ENCODE measurements at places on chromosomes 2 and 18. TPM values are rescaled to one million over a fixed set of nuclear protein-coding genes. Genes with fewer than 3 reads are reported as not detected.

DNA sequence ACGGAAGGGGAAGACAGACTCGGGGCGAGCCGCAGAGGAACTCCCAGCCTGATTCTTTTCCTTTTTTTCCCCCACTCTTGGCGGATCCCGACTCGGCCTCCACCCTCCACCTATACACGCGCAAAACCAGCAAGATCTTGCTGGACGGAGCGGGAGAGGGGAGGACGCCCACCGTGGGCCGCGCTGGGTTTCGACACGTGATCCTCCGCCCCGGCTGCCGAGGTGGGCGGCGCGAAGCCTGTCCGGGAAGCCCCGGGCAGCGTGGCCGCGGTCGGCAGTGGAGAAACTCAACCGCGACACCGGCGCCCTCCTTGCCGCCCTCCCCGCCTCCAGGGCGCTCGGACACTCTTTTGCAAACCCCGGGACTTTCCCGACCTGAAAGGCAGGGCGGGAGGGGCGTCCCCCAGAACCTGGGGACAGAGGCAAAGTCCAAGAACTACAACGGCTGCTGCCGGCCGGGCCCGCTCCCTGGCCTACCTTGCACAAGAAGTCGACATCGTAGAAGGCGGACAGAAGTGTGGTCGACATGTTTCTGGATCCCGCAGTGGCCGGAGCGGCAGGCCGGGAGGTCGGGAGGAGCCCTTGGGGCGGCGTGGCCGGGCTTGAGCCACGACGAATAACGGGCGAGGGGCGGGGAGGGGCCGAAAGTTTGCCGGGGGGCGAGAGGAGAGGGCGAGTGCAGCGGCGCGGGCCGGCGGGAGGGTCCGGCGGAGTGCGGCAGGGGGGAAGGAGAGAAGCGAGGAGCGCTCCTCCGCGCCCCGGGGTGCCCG lies 433 bp downstream of the ZFP36L2 start:
- peak; percentile 81 for DNase-seq

GRCh38 chr2:238370823-238371372 lies 50.6 kb downstream of the TRAF3IP1 start:
- DNase-seq, result peak; percentile 76

DNA sequence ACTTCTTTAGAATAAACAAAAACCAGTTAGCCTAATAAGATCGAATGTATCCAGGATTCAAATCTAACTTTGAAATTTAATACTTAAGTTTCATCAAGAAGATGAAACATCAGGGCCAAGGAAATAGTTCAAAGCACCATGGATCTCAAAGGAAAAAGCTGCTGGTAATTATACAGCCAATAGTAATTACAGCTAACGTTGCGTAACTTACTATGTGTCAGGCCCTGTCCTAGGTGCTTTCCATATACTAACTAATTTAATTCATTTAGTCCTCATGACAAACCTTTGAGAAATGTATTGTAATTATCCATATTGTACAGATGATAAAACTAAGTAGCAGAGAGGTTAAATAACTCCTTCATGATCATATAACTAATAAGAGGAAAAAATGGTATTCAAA lies 598.6 kb downstream of the NYAP2 start:
- no peak for DNase-seq

The CDH2 gene
- total RNA-seq, result 0.18 TPM

- no peak for DNase-seq
Measured at GRCh38 chr2:191165176-191165643, 14.4 kb upstream of the STAT4 start.

GRCh38 chr2:240295256-240296103 lies 140.0 kb upstream of the GPC1 start:
- DNase-seq, result no peak

DNA sequence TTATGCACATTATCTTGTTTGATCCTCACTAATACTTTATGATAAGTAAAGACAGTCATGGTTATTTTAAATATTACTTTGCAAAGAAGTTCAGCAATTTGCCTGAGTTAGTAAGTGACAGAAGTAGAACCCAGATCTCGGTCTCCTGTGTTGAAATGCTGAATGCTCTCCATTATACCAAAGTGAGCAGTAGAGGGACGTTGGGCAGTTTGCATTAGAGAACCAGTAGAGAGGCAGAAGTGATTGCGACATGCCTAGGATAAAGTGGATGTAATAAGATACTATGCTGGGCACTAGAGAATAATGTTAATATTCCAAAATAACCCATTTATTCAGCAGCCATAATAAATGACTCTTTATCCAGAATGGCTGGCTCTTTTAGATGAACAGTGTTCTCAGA lies 201.0 kb downstream of the PMAIP1 start:
- no peak for DNase-seq

The SPR gene
- 7.8 TPM for total RNA-seq

DNA sequence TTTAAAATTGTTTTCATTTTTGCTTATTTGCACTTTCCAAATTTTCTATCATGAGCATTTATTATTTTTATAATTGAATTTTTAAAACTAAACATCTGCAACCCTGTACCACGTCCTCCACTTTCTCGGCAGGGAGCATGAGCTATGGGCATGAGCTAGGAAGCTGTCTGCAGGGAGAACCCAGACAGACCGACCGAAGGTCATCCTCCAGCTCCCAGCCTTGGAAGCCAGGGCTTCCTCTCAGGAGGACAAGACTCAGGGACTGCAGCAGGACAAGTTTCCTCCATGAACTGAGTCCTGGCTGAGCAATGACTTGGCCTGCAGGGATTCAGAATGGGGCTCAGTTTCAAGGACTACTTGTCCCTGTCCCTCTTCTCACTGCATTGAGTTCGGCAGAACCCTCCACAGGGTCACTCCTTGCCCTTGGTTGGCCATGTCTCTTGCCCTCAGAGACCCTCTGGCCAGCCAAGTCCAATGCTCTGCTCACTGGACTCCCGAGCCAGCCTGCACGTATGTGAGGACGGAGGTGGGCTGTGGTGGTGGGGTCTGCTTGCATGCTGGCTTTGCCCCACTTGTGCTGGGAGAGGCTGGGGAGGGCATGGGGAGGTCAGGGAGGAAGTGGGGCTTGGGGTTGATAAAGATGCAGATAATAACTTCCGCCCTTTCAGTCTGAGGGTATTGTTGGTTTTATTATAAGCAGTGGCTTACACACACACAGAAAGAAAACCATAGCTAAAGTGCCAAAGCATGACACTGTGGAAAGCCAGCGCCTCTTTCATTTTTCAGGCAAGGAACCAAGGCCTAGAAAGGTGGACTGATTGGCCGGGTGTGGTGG lies 6.6 kb downstream of the NMUR1 start:
- DNase-seq, result peak; percentile 35

The ERBB4 gene
- not detected for total RNA-seq

DNA sequence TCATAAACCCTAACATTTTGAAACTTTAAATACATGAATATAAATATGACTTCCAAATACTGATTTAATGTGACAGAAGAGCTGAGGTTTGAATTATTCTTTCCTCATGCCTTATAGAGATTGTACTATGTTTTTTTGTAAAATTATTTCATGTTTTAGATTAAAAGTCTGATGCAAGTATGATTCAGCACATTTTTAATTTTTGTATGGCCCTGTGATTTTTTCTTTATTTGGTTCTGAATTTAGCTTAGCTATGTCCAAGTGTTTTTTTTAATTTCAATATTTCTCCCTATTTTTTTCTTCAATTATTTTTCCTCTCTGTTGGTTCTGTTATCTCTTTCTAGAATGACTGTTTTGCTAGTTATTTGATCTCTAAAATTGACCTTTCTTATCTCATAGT lies 552.1 kb downstream of the XIRP2 start:
- no peak for DNase-seq

DNA sequence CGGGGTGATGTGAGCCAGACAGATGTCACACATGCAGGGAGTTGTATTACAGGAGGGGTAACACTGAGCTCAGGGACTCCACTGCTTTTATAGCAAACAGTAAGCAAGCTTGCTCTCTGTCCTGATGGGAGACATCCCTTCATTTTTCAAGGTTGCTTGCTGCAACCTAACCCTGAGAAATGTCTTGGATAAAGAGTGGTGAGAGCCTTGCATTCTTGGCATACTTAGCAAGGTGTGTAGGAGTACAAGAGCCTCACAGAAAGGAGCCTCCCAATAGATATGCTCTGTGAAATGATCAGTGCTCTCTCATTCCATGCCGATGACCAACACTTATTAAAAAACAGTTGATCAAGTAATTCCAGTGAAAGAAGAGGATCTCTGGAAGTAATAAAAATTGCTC lies 8.1 kb downstream of the PFN4 start:
- DNase-seq, result no peak

GRCh38 chr2:205770577-205770976 lies 88.3 kb downstream of the NRP2 start:
- DNase-seq, result no peak

The PHLPP1 gene
- 8.2 TPM for total RNA-seq

The ALPP gene
- total RNA-seq, result not detected

GRCh38 chr2:168139852-168140251 lies 107.5 kb downstream of the STK39 start:
- no peak for DNase-seq

DNA sequence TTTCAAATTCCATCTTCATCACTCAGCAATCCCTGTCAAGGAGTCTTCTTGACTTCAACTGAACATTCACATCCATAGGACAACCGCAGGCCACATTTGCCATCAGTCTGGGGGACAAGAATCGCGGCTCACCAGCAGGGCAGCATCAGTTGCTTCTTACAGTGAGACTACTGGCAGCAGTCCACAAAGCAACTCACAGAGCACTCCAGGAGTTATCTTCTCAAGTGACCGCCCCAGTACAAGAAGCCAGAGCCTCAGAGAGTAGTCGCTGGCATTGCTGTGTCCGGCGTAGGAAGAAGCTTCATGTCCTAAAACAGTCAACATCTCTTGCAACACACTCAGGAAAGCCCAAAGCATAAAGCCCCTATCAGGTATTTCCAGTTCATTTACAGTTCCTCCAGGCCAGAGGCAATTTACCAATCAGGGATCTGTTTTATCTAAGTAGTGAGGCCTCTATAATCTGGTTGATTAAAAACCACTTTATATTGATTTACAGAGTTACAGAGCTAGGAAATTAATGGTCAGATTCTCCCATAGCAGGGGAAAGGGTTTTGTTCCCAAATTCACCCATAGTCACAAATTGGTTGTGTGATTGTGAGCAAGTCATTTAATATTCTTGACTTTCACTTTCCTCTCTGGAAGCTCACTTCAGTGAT lies 177.3 kb downstream of the NBAS start:
- DNase-seq, result no peak

GRCh38 chr2:78963881-78964280 lies 61.6 kb upstream of the REG3G start:
- no peak for DNase-seq

The PLGLB1 gene
- 0.45 TPM for total RNA-seq

The CROCC2 gene
- total RNA-seq, result not detected

GRCh38 chr2:206802654-206803514 lies 37.5 kb downstream of the FASTKD2 start:
- no peak for DNase-seq

- DNase-seq, result no peak
Measured at GRCh38 chr18:47901624-47902362, 28.7 kb downstream of the SMAD2 start.

The HOXD13 gene
- not detected for total RNA-seq

The TRABD2A gene
- 56.4 TPM for total RNA-seq

The ZCCHC2 gene
- total RNA-seq, result 31.7 TPM

GRCh38 chr2:182187130-182187529 lies 201.5 kb downstream of the PPP1R1C start:
- no peak for DNase-seq

DNA sequence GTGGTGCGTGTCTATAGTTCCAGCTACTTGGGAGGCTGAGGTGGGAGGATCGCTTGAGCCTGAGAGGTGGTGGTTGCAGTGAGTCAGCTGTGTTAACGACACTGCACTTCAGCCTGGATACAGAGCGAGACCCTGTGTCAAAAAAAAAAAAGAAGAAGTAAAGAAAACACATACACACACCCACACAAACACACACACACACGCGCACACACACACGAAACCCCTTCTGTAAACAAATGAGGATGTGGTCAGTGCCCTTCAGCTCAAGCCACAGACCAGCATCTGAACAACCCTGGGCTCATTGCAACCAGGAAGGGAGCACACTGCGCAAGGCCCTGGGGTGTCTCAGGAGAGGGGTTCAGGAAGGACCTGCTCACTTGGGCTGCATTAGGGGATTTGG lies 47.9 kb upstream of the KCNF1 start:
- DNase-seq, result peak; percentile 16

DNA sequence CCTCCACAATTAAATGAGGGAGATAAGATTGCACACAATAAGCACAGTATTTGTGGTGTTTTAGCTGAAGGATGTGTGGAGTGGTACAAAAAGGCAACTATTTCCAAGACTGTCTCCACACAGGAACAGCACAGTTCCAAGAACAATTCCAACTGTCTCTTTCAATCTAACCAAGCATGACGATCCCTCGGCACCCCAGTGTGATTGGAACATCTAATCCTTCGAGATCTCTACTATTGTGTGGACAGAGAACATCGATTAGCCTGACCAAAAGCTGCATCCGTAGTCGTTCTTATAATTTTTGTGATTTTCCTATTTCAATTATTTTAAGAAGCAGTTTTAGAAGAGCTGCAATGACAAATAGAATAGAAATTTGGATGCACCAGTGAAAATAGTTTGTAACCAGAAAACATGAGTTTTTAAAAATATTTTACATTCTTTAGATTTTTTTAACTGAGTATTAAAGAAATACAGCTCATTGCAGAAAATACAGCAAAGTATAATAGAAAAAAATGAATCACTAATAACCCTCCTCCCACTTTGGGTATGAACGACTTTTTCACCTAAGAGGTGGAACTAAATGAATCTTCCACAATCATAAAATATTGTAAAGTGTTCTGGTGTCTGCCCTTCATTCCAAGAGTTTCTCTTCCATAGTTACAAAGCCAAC lies 76.4 kb upstream of the CABLES1 start:
- DNase-seq, result no peak

DNA sequence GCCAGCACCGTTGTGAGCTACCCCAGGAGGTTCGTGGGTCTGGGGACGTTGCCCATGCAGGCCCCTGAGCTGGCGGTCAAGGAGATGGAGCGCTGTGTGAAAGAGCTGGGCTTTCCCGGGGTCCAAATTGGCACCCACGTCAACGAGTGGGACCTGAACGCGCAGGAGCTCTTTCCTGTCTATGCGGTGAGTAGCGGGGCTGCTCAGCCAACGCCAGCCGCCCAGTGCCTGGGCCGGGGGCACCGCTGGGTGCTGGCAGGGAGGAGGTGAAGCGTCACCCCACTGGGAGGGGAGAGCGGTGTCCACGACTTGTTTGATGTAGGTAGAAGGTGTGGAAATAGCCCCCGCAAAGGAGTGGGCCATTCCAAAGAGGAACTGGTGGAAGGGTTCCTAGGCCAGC lies 25.0 kb downstream of the ACMSD start:
- no peak for DNase-seq

GRCh38 chr18:74597034-74597661 lies 522 bp upstream of the ZNF407 start:
- peak; percentile 80 for DNase-seq

The SKOR2 gene
- not detected for total RNA-seq

GRCh38 chr2:156319811-156320485 lies 12.6 kb downstream of the NR4A2 start:
- DNase-seq, result peak; percentile 29

DNA sequence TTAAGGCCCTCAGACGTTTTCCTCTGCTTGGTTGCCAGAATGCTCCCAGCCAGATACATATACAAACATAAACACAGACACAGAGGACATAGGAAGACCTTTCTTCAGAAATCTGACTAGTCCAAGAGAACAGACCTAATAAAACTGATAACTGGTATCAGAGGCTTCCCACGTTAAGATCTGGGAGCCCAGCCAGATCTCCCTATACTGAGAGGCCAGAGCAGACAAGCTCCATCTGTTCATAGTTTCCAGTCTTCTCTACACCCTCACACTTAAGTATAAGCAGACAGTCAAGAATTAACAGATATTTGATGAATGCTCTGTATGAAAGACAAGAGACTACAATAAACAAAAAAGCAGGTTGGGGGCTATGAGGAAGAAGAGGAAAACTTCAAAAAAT lies 240.5 kb upstream of the CHAC2 start:
- DNase-seq, result no peak

All from activated CD8-positive, alpha-beta T cell treated with anti-CD3 and anti-CD28 coated beads for 36 hours (primary cell).